Activated CD8-positive, alpha-beta memory T cell treated with anti-CD3 and anti-CD28 coated beads for 48 hours (primary cell): ENCODE measurements at places on chromosomes 2 and 18.

- peak; percentile 48 for DNase-seq
Observed at GRCh38 chr2:134118279-134119116, 135.4 kb upstream of the MGAT5 start.

GRCh38 chr2:127943186-127943585, 57.4 kb upstream of the AMMECR1L start:
- DNase-seq: no peak

DNA sequence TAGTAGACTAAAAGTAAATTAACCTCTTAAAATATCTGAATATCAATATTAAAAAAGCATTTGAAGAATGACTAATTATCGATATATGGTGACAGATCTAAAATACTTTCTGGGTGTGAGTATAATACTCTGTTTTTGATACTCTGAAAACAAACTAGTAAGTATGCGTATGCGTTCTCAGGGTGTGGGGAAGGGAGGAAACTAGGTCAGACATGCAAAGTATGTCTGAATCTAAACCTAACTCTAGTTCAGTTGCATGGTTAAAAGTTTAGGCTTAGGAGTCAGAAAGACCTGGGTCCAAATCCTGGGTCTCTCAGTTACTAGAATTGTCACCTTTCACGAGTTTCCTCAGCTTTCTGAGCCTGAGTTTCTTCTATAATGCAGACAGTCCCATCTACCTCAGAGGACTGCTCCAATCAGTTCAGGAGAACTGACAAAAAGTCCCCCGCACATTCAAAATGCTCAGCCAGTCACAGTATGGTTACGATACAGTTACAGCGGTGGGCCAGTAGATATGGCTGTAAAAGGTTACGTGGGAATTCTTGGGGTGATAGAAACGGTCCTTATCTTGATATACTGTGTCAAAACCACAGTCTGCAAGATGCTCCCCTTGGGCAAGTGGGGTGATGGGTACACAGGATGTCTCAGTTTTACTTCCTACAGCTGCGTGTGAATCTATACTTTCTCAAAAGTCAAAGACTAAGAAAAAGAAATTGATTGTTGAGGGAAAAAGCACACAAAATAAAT, 29.2 kb downstream of the UNC50 start:
- peak; percentile 25 for DNase-seq

DNA sequence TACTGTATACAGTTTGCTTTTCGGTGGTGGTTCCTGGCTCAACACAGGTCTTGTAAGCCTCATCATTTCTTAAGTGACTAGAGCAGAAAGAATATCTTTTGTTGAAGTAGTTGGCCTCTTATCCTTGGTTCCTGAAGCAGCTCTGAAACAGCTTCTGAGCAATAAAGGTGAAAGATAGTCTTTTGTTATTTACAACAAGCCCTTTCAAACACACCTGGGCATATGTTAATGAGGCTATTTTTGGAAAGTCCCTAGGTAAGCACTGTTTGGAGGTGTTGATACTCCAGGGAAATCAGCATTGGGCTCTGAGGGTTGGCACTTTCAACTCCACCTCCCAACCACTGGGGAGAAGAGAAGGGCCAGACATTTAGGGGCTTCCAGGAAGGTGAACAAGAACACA, 211.0 kb downstream of the MCFD2 start:
- DNase-seq: no peak

- no peak for DNase-seq
Observed at GRCh38 chr18:11963991-11964484, 17.3 kb upstream of the IMPA2 start.

GRCh38 chr2:128263902-128264331, 54.8 kb downstream of the HS6ST1 start:
- DNase-seq: no peak

DNA sequence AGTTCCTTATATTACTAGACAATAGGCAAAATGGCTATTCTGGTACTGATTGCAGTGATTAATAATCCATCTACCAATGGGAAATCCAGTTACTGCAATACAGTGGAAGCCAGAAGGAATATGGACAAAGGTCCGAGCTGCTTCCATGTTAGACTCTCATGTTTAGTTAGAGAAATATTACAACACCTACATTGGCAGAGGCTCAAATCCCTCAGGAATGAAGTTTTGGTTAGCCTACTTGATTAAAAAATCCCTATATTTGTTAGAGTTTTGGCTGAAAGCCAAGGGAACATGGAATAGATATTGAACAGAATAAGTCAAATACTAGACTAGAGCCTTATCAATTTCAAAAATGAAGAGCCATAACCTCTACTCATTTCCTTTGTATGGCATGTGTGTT, 48.5 kb downstream of the ARL6IP6 start:
- no peak for DNase-seq

- no peak for DNase-seq
Observed at GRCh38 chr18:76572518-76573247, 77.6 kb upstream of the ZNF516 start.

DNA sequence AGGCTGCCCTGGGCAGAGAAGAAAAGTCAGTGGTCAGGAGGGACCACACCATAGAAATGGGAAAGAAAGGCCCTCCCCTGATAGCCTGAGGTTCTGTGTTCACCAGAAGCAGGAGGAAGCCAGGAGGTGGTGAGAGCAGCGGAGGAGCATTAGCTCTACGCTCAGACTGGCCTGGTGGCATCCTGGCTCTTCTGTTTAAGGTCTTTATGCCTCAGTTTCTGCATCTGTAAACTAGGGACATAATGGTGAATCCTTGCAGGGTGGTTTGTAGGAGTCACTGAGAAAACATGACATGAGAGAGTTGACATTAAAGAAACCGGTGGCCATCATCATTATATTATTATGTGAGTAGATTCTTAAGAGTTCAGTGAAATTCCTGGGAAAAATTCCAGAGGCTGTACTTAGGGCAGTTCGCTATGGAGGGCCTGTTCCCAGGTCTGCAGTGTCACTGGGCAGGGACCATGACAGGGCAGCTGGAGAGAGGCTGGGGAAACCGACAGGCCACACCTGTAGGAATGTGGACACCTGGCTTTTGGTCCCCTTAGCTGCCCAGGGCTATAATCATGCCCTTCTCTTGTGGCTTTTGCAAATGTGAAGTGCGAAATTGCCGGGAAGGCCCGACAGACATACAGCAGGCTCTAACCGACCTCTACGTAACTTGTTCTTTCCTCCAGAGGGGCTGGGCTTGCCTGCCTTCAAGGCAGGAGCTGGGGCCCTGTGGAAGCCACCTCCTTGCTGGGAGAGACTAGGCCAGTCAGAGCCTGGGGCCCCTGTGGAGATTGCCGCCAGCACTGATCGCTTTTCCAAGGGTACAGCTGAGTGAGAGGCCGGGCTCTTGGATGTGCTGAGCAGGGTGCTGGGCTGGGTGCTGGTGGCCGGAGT, 31.0 kb downstream of the GLI2 start:
- no peak for DNase-seq
